ENCODE measurements at places on chromosomes 6 and 20. TPM values are rescaled to one million over a fixed set of nuclear protein-coding genes. Genes with fewer than 3 reads are reported as not detected.
A peak's percentile ranks its signal among the peaks of the same experiment; 100 is the strongest.

DNA sequence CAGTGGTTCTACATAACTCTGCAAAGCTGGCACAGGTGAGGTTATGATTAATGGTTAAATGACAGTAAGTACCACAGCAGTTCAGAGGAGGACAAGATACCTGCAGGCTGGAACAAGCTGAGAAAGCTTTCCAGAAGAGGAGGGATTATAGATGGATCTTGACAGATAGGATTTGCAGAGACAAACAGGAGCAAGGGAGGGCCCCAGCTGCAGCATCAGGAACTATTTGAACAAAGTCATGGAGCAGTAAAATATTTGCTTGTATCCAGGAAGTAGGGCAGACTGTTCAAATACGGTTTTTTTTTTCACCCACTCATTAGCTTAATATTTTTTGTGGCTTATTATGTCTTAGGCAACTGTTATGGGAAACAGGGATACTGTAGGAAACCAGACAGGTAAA lies 144.4 kb upstream of the MAN1A1 start:
- no peak for DNase-seq

GRCh38 chr6:106186714-106187113 lies 100.6 kb downstream of the PRDM1 start:
- DNase-seq: no peak

DNA sequence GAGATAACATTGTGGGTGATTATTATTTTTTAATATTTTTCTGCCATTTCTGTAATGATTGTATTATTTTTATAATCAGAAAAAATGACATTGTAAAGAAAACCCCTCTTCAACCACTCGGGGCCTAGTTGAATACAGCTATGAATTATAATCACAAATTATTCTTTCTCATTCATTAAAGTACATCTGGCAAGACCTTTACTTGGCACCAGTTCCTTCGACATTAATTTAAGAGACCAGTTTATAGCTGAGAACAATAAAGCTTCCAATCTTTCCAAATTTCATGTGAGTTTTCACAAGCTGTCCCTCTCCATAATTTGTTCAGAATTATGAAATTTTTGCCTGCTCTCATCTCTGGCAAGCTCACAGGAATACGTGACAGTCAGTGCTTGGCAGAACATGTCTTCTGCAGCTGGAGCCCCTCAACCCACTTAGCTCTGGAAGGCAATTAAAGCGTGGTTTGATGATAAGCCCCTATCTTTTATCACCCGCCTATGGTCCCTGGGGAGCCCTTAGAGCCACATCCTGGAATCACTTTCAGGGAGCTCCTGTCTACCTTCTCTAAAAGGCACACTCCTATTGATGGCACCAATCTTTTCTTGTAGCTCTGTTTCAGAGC lies 237.2 kb upstream of the PRND start:
- no peak for DNase-seq

- no peak for DNase-seq
These were observed 1.6 kb upstream of the TRAF3IP2 start for GRCh38 chr6:111607279-111607678.

TSHZ2 gene
- 0.23 TPM for total RNA-seq

GRCh38 chr6:101088594-101088993 lies 207.5 kb upstream of the ASCC3 start:
- no peak for DNase-seq

GRCh38 chr6:66128243-66128642 lies 421.2 kb upstream of the EYS start:
- no peak for DNase-seq

- DNase-seq: no peak
These were observed 3.1 kb downstream of the PLCG1 start for GRCh38 chr20:41140226-41141133.

LINC00237 gene
- not detected for total RNA-seq

MYLIP gene
- total RNA-seq: 7.6 TPM

SLC52A3 gene
- 6.5 TPM for total RNA-seq

SIRPB1 gene
- total RNA-seq: 10.4 TPM

LCA5 gene
- 2.3 TPM for total RNA-seq

FAM209B gene
- total RNA-seq: not detected

GRCh38 chr20:49501917-49502316 lies 19.4 kb upstream of the KCNB1 start:
- peak; percentile 31 for DNase-seq

- no peak for DNase-seq
These were observed 89.4 kb upstream of the ATXN1 start for GRCh38 chr6:16850681-16851026.

BMP7 gene
- total RNA-seq: 0.24 TPM

TMEM244 gene
- not detected for total RNA-seq

GRCh38 chr20:2713285-2713684 lies 20.7 kb downstream of the EBF4 start:
- no peak for DNase-seq

DNA sequence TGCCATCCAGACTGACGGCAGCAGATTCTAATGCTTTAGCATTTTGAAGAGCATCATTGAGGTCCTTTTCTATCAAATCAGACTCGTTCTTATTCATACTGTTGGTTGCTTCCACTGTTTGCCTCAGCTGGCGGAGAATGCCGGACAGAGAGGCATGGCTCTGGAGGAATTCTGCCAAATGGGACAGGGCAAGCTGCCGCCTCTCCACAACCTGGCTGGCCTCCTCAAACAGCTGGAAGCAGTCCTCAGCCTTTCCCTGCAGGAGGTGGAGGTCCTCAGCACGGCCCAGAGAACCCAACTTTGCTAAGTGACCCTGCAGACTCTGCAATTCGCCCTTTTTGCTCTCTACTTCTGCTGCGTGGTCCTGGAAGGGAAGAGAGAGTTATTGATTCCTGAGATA lies 220.5 kb downstream of the SYNE1 start:
- no peak for DNase-seq

DNA sequence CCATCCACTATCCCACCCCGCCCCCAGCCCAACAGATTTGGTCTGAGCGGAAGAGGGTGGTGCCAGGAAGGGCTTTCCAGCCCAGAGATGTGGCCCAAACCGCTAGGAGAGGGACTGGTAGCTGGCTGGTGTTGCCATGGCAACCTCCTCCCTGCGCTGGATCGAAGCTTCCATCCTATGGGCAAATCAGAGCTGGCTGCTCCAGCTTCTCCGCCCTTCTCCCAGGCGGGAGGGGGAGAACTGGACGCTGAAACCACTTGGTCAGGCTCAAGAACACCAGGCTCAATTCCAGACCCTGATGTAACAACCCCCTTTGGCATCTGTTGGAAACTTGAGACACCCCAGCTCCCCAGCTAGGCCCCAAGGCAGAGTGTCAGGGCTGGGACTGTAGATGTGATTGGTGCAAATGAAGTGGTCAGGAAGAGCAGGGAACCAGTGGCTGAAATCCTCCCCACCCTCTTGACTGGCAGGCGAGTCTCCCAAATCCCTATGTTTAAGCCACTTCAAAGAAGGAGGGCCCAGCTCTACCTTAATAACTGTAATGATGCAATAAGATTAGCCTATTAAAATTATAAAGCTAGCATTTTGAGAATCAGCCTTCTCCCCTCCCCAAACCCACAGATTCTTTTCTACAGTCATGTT lies 4.2 kb downstream of the RIMS4 start:
- no peak for DNase-seq

- no peak for DNase-seq
These were observed 66.3 kb downstream of the SLX4IP start for GRCh38 chr20:10501402-10501801.

GRCh38 chr6:51322505-51322904 lies 503.8 kb downstream of the TFAP2B start:
- no peak for DNase-seq

GRCh38 chr6:130293800-130294199 lies 71.0 kb upstream of the SAMD3 start:
- peak; percentile 25 for DNase-seq

DNA sequence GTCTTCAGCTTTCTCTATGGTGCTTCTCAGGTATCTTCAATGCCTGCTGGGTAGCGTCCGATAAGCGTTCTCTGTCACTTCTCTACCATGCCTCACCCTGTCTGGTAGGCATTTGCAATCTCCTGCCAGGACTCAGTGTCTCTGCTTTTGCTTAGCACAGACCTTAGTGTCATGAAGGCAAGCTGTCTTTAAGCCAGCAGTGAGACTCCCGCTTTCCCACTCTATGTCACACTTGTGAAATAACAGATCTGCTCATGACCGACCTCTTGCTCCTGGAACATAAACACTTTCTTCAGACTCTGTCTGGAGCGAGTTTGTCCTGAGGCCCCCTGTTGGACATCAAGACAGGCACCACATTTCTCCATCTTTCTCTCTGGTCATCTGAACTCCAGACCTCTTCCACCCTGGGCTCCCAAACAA lies 17.0 kb downstream of the ADGRB3 start:
- no peak for DNase-seq

DNA sequence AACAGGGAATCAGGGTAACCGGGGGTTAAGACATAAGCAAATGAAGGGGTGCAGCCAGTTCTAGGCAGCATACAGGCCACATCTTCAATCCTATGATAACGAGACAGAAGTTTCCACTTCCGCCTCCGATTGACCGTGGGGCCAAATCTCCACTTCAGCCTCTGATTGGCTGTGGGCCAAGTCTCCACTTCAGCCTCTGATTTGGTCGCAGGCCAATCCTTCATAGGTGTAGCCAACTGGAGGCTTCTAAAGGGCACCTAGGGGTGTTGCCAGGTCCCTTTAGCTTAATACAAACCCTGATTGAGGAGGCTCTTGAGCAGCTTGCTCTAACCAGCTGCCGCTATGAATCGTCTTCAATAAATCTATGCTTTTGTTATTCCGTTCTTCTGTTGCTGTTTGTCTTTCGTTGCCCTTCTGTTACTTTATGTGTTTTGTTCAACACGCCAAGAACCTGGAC lies 2.1 kb upstream of the ERGIC3 start:
- DNase-seq: no peak

DNA sequence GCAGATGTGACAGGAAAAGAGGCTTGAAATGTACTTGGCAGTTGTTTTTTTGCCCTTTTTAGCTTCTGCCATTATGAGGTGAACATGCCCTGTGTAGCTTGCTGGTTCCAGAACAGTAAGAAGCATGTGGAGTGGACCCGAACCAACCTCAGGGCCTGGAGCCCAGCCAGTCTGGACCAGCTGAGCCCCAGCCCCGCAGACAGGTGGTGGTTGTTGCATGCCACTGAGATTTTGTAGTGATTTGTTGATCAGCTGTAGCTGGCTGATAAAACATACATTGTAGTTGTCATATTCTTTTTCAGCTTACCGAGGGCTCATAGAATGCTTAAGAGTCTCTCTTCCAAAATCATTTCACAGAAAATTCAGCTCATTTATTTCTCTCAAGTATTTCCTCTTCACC lies 182.2 kb downstream of the FARS2 start:
- DNase-seq: no peak

COL9A3 gene
- total RNA-seq: not detected

DNA sequence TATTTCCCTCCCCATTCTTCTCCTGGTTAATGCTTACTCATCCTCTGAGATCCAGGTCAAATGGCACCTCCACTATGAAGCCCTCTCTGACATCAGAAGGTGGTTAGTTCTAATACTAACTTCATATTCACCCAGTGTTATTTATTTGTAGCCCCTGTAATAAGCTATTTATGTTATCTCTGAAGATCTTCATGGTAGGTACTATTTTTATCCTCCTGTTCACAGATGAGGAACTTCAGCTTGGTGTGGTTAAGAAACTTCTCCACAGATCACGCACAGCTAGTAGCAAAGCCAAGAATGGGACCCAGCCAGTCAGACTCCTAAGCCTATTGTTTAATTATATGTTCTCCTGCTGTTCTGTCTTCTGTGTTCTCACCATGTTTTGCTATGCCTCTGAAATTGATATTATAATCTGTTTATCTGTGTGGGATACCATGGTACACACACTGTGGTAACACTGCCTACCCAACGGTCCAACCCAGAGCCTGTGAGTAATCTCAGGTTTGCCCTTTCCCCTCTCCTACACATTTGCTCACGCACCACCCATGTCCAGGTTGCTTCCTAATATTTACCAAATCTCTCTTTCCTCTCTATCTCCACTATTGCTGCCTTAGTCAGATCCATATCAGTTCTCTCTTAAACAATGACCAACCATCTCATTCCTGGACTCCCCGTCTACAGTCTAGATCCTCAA lies 98.4 kb downstream of the IPCEF1 start:
- no peak for DNase-seq

- DNase-seq: no peak
These were observed 22.2 kb downstream of the RRBP1 start for GRCh38 chr20:17659801-17660200.

RGS17 gene
- 9.3 TPM for total RNA-seq

Data from Caki2 (cell line).